Neural crest cell (in vitro differentiated cells): ENCODE measurements at places on chromosomes 4 and X. TPM values are rescaled to one million over a fixed set of nuclear protein-coding genes. Genes with fewer than 3 reads are reported as not detected.
A peak's percentile ranks its signal among the peaks of the same experiment; 100 is the strongest.

DNA sequence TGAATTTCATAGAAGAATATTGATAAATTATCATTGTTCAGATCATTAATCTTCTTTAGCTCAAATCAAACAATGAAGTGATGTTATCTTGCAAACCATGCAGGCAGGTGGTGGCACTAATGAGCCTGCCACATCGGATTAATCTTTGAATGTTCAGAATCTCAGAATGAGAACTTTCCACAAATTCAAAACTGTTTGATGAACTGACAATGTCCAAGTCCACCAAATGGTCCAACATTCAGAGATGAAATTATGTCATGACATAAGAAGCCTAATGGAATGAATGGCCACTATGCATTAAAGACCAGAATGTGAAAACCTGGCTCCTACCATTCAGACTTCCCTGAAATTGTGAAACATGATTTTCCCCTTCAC is 67.5 kb downstream of the SORBS2 start:
- DNase-seq: no peak

DNA sequence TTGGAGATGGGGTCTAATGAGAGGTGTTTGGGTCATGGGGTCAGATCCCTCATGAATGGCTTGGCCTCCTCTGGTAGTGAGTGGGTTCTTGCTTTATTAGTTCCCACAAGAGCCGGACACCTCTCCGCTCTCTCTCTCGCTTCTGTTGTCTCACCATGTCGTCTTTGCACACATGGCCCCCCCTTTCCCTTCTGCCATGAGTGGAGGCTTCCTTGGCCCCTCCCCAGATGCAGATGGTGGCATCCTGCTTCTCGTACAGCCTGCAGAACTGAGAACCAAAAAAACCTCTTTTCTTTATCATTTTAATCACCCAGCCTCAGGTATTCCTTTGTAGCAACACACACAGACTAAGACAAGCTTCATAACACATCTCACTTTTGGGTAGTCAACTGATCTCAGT is 49.6 kb upstream of the SPRY1 start:
- no peak for DNase-seq

- DNase-seq: no peak
Observed at GRCh38 chr4:53127365-53127764, 238.5 kb downstream of the SCFD2 start.

- no peak for DNase-seq
Observed at GRCh38 chr4:101277671-101278070, 69.7 kb downstream of the PPP3CA start.

- no peak for DNase-seq
Observed at GRCh38 chrX:13463608-13464007, 105.8 kb upstream of the EGFL6 start.

- no peak for DNase-seq
Observed at GRCh38 chrX:45824471-45824870, 623.8 kb upstream of the DIPK2B start.

GRCh38 chr4:1330761-1331590 is 16.0 kb upstream of the UVSSA start:
- DNase-seq: no peak

DNA sequence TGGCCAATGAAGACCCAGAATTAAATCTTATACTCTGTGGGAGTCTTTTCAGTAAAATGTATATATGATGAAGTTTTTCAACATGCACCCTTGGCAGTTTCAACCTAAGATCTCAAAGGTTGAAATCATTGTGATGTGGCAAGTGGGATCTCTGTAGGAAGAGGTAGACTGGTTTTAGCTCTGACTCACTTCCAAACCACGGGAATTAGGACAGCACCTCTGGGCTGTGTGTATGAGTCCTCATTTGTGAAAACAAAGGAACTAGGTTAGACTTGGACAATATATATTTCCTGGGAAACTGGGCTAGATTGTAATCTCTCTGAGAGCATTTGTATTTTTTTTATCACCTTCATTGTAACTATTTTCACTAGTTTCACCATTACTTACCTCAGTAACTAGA is 333.0 kb downstream of the ADGRL3 start:
- no peak for DNase-seq

- no peak for DNase-seq
Observed at GRCh38 chr4:171031338-171031737, 781.9 kb upstream of the GALNTL6 start.

DNA sequence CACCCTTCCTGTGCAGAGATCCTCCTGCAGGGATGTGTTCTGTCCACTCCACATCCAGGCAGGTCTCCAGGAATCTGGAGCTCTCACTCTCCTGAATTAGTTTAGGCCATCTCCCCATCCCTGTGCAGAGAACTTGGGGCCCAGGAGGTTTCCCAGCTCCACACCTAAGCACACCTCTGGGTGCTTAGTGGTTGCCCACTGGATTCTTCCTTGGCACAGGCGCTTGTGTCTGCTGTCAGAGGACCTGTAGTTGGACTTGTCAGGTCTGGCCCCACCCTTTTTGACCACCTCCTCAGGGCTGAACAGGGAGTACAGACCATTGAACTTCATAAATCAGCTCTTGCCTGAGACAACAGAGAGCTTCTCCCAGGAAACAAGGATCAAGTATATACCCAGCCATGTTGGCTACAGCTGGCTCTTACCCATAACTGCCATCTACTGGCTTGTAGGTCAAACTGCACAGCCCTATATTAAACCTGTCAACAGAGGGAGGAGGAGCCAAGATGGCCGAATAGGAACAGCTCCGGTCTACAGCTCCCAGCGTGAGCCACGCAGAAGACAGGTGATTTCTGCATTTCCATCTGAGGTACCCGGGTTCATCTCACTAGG is 275.5 kb downstream of the PPARGC1A start:
- DNase-seq: no peak

DNA sequence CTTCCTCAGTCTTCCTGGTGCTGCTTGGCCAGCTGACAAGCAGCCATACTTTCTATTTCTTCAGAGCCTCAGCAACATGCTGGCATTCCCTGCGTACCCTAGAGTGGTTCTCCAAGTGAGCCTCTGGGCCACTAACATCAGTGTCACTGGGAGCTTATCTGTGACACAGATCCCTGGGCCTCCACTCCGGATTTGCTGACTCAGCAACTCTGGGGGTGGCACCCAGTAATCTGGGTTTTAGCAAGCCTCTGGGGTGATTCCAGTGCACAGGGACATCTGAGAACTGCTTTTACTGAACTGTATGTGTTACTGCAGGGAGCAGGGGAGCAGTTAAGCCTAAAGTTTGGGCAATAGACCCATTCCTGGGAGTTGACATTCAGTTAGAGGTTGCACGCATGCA is 28.2 kb upstream of the HMGB3 start:
- DNase-seq: no peak

DNA sequence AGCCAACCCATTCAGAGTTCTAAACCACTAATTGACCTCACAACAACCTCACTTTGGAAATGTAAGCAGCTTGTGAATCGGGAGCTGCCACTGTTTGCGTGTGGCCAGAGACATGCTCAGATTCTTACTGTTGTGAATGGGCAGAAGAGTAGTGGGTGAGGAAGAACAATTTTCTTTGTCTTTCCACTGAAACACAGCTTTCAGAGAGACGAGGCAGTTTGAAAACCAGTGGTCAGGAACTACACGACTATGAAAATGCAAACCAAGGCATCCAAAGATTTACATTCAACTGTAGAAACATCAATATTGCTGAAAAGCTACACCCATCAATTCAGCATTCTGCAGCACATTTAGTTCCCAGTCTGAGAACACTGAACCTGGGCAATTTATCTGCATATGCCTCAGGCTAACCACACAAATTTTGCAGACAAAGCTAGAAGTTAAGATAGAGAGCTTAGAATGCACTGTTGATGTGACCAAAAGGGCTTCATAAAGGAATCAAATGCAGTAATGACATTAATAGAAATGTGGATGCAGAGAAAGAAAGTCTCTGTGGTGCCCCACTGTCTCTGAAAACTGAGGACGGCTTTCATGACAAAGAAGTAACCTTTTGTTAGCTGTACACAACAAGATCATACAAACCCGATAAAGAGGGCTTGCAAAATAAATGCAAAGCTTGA is 134.3 kb downstream of the APBB2 start:
- no peak for DNase-seq

GRCh38 chr4:83417566-83417965 is 38.1 kb downstream of the HELQ start:
- no peak for DNase-seq

DNA sequence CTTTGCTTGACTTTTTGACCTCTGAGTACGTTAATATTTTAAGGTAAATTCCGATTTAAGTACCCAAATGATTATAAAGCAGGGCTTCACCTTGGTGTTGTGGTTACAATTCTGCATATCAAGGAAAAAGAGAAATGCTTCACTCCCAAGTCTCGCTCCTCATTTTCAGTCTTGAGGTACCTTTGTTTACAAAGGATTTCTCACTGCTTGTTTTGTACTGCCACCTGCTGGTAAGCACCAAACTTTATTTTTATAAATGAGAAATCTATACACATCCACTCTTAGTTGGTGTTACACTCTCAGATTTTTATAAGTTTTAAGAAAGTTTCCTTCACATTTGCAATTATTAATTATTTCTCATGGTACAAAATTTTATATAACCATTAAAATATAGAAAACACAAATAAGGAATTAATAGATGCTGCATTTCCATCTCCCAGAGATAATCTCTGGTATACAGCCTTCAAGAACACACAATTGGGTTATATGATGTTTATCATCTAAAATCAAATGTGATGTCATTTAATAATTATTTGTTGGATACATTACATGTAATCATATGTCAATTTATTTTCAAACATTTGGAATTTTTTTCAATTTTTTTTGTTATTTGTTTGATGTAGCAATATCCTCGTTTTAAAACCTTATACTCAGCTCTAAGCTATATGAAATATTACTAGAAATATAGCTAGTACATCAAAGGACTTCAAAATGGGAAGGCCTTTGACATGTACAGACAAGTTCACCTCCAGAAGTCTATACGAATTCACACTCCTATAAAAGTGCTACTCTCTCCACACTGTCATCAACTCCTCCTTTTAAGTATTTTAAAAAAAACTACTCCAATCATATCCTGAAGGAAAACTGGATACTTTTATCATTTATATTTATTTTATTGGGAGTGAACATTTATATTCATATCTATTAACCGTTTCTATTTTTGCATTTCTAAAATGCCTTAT is 179.9 kb downstream of the KCNIP4 start:
- peak; percentile 28 for DNase-seq

DNA sequence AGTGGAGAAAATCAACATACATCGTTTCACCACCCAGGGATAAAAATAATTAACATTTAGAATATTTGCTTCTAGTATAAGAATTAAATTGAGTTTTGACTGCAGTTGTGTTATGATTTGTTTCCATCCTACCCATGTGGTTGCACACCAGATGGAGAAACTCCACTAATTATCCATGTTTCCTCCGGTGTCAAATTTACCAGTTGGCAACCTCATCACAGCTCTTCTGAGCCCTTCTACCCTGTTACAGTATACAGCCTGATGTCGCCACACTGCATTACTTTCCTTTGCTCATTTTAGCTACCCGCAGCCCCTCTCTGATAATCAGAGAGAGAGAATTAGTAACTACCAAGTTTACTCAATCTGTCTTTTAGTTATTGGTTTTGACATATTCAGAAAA is 411.2 kb downstream of the DTHD1 start:
- DNase-seq: no peak

DNA sequence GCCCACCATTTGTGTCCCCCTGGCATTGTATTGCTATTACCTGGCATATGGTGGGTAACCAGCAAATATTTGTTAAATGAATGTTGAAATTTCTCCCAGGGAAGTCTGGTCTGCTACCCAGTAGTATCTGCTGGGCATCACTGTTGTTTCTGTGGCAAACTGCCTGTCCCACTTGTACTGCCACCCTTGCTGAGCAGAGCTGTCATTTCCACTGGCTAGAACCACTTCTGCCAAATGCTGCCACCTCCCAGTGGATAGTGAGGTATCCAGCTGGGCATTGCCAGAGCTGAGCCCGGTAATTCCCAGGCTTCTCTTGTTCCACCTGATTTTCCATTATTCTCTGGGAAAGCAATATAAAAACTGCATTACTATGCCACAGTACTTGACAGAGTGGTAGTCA is 186.7 kb upstream of the NOCT start:
- no peak for DNase-seq

DNA sequence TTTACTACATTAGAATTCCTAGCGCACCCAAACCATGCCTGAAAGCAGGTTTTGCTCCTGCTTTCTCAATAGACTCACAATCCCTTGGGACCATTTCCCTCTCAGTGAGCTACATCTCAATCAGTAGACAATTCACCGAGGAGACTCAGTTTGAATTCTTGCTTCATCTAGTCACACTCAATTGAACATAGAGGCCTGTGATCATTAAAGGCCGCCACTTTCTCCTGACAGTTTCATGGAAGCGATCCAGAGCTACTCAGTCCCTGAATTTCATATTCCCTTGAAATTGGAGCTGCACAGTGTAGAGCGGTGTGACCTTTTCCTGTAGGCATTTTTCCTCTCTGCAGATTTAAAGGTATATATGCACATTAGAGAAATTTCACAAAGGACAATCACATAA is 193.9 kb upstream of the SPOCK3 start:
- no peak for DNase-seq

Gene SPATA18
- total RNA-seq: 3.0 and 5.4 TPM in 2 replicates

Gene PSMD10
- 93.9 and 99.5 TPM in 2 replicates for total RNA-seq

Gene CXCL11
- not detected in 2 replicates for total RNA-seq

Gene DUSP9
- total RNA-seq: 1.7 TPM in 2 replicates

Gene PLP1
- 265 and 288 TPM in 2 replicates for total RNA-seq

Gene PCDH18
- total RNA-seq: 65.7 and 67.4 TPM in 2 replicates

Gene RHOXF1
- total RNA-seq: 0.33 and 0.41 TPM in 2 replicates

Gene NEIL3
- total RNA-seq: 18.2 and 20.6 TPM in 2 replicates

Gene CLDN22
- not detected in 2 replicates for total RNA-seq

Gene PPA2
- 81.0 and 82.7 TPM in 2 replicates for total RNA-seq

Gene ERAS
- 0.49 and 0.50 TPM in 2 replicates for total RNA-seq

Gene CSAG3
- total RNA-seq: not detected in 2 replicates

Gene GLRA2
- total RNA-seq: 0.73 and 1.3 TPM in 2 replicates

Gene TXK
- not detected in 2 replicates for total RNA-seq

Gene PABPC4L
- 4.3 and 4.6 TPM in 2 replicates for total RNA-seq
